ELR (cell line): ENCODE measurements at places on chromosomes 7 and 10.

GRCh38 chr10:122062831-122063674 lies 74.1 kb downstream of the TACC2 start:
- DNase-seq: peak; percentile 90

- DNase-seq: no peak
Observed at GRCh38 chr10:86341361-86341811, 25.2 kb downstream of the GRID1 start.

DNA sequence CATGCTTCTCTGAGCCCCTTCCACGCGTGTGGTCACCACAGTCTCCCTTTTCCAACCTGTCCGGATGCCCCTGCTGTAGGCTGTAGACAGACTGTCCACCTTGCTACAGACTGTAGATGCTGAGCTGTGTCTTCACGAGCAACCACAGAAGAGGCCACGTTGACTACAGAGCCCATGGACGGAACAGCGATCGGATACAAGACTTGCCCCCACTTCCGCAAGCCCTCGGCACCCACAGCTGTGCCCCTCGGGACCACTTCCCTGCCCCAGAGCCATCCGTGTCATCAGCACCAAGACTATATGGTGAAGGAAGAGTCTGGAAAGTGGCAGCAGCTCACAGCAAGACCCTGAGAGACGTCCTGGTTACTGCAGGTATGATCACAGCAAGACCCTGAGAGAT lies 491.4 kb downstream of the DNAJB6 start:
- no peak for DNase-seq

GRCh38 chr7:155872678-155873369 lies 60.6 kb upstream of the SHH start:
- no peak for DNase-seq

GRCh38 chr7:70635633-70636032 lies 496.3 kb upstream of the GALNT17 start:
- DNase-seq: peak; percentile 25

DNA sequence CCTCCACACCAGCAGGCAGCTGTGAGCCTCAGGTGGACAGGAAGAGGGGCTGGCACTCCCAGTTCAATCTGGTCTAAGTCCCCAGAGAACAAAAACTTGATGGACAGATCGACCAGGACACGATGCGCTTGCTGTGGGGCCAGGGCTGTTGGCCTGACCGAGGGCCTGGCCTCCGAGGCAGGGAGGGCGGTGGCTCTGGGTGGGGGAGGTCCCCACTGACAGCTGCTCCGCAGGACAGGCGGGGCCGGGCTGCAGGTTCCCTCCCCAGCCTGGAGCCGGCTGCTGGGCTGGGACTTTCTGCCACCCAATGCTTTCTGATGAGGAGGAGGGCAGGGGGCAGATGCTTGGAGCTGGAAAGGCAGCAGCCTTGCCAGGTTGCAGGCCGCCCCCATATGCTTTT lies 37.4 kb upstream of the ADGRA1 start:
- DNase-seq: no peak

DNA sequence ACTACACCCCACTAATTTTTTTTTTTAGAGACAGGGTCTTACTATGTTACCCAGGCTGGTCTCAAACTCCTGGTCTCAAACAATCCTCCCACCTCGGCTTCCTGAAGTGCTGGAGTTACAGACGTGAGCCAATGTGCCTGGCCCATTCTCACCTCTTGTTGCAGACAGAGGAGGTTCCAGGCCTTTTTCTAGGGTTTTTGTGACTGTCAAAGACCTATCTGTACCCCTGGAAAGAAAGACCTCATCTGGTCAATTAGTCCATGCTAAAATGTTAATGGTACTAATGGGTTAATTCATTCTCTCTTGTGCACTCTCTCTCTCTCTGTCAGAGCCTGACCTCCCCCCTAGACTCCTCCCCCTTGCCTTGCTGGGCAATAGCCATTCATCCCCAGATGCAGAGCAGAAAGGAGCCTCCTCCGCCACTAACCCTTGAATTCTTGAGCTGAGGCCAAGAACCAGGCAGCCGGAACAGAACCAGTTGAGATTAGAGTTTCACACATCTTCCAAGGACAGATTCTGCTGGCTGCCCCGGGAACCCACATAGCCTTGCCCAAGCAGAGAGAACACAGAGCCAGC lies 209.7 kb downstream of the SKIDA1 start:
- peak; percentile 72 for DNase-seq
